Stimulated activated CD8-positive, alpha-beta memory T cell treated with anti-CD3 and anti-CD28 coated beads, Interleukin-2, amount 100 ng/mL, for 1 hour (primary cell): ENCODE measurements at places on chromosomes 3 and 15.

DNA sequence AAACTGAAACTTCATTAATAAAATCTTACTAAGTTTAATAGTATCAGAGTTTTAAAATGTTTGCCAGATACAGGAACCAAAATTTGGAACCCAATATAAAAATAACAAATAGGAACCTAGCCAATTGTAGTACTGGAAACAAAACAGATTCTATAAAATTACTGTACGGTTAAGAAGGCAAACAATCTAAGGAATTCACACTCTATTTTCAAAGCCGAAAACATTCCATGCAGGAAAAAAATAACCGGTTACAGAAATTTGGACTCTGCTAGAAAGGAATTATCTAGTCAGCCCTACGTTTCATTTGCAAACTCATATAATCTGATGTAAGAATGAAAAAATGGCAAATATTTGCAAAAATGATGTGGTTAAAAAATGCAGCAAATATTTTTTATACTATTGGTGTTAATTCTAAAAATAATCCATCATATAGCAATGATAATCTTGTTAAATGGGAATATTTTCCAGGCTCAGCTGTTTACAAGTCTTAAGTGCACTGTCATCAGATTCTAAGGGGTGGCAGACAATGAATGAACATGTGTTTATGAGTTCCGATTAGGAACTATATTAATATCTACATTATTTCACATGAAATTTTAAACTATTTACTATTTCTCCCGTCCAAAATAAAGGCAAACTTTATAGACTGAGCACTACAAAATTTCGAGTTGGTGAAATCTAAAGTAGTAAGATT is 58.1 kb downstream of the DCBLD2 start:
- no peak for DNase-seq

DNA sequence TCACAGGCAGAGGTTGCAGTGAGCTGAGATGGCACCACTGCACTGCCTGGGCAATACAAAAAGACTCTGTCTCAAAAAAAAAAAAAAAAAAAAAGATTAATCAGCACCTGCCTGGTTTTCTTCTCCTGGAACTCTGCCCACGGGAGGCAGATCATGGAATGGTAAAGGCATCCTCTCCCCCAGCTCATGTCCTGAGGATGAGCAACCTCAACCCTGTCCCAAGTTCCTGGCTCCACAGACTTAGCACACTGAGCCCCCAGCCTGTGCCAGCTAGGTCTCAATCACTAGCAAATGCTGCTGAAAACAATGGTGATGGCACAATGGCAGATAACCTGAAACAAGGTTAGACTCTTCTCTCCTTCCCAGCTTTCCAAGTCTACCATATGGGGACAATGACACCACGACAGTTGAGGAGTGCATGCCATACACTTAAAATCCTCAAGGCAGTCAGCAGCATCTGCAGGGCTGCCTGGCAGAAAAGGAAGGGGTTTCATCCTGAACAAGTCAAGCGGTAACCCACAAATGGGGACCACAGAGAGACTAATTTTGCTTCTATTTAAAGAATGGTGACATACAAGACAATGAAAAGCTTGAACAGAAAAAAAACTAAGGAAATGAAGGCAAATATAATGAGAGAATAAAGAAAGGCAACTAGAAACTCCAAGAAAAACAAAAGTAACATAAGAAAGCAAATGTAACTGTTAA is 4.8 kb downstream of the CLN6 start:
- no peak for DNase-seq

DNA sequence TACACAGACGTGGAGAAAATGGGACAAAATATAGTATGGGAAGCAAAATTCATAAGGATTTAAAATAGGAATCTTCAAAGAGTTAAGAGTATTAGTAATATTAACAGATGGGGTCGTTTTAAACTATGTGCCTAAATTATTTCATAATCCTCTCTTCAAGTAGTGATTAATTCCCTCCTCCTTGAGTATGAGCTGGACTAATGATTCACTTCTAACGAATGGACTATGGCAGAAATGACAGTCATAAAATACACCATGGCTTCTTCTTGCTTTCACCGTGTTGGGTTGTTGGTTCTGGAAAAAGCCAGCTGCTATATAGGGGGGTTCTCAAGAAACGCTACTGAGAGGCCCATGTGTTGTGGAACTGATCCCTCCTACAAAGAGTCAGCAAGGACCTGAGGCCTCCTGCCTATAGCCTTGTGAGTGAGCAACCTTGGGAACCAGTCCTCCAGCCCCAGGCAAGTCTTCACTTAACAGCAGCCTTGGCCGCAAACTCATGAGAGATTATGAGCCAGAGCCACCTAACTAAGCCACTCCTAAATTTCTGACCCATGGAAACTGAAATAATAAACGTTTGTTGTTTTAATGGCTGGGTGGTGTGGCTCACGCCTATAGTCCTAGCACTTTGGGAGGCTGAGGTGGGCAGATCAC is 64.8 kb upstream of the ABHD2 start:
- no peak for DNase-seq

- DNase-seq, result no peak
These were observed 55.9 kb upstream of the RARB start for GRCh38 chr3:25372167-25372566.

- no peak for DNase-seq
These were observed 19.2 kb downstream of the SMAD3 start for GRCh38 chr15:67084561-67084960.
